Activated effector memory CD4-positive, alpha-beta T cell treated with Interleukin-2 at 50 U/mL for 16 hours (primary cell): ENCODE measurements at places on chromosomes 2 and 18.

GRCh38 chr2:235827585-235827992 is 333.7 kb downstream of the AGAP1 start:
- no peak for DNase-seq

DNA sequence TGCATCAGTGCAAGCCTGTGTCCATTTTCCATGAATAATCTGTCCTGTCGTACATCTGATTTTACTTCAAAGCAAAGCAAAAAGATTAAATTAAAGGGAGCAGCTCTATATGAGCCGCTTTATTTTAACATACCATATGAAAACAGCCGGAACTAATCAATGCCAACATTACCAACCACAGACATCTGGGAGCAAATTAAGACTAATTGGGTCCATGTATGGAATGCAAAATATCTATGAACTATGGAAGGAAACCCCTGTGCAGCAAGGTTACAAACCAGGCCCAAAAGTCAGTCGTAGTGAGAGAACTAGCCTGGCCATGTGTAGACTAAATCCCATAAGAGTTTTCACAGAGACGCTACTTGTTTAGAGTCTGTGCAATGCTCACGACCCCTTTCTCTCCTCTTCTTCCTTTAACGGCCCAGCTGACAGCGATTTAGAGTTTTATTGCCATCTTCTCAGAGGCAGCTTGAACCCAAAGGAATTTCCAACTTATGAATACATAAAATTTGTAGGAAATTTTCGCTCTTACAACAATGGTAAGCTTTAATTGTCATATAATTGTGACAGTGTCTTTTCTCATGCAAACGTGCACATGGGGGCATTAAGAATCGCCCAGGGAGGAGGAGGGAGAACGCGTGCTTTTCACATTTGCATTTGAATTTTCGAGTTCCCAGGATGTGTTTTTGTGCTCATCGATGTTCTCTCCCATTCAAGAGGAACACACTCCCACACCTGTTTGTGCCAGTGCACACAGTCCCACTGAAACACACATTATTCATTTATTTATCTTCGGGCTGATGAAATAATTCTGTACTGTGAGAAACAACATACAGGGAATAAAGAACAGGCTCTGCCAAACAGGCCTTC is 52.9 kb upstream of the RPL31 start:
- DNase-seq, result no peak

GRCh38 chr18:73136134-73136533 is 268.3 kb upstream of the NETO1 start:
- no peak for DNase-seq

DNA sequence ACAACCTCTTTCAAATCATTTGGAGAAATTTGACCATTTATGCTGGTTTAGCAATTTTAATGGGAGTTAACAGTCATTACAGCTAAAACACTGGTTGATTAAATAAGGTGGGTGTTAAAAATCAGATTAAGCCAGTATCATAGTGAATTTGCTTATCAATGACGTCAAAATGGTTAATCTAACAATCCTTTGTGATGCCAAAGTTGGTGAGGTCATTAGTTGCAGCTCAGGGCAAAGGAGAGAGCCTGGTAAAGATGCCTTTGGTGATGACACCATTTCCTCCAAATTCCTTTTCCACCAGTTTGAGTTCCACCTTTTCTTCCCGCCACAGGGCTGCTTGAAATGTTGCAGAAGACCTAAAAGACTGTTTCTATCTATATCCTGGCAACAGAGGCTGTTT is 757.1 kb upstream of the PIK3C3 start:
- no peak for DNase-seq

- DNase-seq, result no peak
Observed at GRCh38 chr2:180124273-180125139, 117.4 kb upstream of the CWC22 start.

DNA sequence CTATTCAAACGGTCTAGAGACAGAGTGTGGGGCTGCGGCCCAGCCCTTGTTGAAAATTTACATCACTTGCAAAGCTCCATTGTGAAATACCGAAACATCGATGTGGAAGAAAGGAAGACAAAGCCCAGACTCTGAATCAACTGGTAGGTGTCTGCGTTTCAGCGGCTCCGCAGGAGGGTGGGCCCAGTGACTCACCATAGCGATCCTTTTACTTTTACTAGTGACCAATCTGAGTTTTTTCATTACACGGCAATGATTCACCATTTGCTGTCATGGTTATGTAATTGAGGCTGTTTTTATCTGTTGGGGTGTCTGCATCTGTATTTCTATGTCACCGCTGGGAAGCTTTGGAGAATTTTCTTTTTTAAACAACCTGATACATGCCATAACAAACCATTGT is 66.6 kb upstream of the ODC1 start:
- DNase-seq, result no peak

- no peak for DNase-seq
Observed at GRCh38 chr2:207072571-207072970, 93.2 kb downstream of the KLF7 start.

DNA sequence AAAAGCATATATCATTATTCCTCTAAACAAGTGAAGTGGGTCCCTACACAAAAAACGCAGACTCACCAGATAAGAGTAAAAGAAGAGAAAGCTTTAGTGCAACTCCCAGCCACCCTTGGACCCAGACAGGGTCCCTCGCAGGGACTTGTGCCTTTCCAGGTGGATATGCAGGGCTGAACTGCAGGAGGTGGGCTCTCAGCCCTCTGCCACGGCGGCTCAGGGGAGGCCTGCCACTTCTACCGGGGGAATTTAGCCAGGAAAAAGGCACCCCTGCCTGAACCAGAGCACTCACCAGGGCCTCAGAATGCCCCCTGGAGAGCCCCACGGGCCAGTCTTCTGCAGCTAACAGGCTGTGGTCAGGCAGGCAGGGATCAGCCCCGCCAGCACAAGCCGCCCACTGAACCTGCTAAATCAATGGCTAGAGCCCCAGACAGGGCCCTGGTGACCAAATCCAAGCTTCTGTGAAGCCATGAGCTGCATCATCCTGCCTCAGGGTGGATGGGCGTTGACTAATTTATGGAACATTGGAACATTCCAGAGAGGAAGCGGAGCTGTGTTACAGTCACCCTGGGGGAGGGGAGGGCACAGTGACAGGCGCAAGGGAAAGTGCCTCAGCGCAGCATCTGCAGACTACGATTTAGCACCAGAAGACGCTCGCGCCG is 209.3 kb downstream of the EIPR1 start:
- no peak for DNase-seq

DNA sequence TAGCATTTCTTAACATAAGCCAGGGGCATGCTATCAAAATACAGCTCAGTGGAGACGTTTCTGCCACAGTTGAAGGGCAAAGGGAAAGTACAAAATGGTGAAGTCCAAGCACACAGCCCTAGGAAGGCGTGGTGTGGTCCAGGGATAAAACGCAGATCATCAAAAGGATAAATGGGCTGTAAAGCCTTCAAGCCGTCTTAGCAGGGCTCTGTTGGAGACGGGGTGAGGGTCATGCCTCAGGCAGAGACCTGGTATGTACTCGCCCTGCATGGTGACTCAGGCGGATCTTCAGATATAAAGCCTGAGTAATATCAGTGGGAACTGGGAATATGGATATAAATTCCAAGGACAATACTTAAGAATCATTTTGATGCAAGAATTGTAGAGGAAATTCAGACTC is 61.2 kb downstream of the NGEF start:
- DNase-seq, result no peak

GRCh38 chr2:192253692-192254091 is 59.0 kb upstream of the TMEFF2 start:
- DNase-seq, result no peak

GRCh38 chr2:91748902-91749301 is 3057.4 kb downstream of the RPIA start:
- DNase-seq, result no peak

- no peak for DNase-seq
Observed at GRCh38 chr2:240930631-240931318, 24.6 kb downstream of the CROCC2 start.

DNA sequence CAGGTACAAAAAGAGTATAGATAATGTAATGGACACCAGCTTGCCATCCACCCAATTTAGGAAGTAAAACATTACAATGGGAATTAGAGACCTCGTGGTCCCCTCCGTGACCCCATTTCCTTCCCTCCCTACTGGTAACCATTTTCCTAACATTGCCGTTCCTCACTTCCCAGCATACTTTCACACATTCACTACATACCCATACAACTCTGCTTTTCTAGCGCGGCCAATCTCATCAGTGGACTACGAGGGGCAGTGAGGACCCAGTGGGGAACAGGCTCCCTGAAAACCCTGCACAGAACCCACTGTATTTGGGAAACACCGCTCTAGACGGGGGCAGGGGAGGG is 1.1 kb downstream of the ENOSF1 start:
- peak; percentile 3 for DNase-seq

DNA sequence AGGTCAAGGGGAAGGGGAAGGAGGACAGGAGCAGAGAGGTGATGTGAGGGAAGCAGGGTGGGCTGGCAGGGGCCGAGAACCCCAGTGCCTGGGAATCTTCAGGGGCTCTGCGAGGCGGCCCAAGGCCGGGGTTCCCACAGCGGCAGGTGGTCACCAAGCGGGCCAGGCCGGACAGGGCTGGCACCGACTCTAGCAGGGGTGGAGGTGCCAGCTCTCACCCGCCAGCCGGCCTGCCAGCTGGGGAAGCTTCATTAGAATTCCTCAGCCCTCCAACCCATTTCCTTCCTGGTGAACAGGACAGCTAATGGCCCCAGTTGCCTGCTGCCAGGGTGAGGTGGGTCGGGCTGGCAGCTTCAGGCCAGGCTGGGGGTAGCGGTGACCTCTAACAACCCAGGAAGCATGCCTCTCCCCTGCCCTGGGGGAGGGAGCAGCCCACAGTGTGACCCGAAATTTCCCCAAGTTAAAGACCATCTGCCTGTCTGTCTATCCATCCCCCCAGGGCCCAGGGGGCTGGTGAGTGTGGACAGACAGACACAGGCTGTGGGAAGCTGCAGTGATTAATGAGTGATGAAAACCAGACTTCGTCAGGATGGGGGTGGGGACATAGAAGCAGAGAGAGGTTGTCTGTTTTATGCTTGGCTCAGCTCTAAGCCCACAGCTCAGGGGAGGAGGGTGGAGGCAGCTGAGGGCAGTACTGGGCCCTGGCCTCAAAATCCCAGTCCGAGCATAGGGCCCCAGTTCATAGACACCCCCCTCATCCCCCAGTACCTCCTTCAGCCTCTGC is 144.1 kb downstream of the ZFP36L2 start:
- no peak for DNase-seq

DNA sequence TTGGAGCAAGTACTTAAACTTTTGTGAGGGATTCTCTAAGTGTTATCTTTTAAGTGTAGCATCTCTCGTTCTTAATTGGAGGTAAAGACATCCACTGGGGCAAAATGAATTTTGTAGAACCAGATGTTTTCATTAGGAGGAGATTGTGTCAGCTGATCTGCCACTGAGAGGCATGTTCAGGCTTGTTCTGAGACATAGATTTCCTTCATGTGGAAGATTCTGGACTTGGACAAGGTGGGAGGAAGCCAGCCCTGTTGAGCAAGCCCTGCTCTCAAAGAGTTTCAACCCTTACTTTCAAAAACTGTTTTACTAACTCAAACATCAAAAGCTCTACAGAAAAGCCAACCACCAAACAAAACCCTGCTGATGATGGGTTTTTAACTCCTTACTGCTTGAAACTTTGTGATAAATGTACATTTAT is 6.5 kb downstream of the MAP4K4 start:
- no peak for DNase-seq

- no peak for DNase-seq
Observed at GRCh38 chr2:67792681-67793091, 270.1 kb downstream of the C1D start.

GRCh38 chr2:216351172-216351925 is 20.9 kb downstream of the MARCHF4 start:
- no peak for DNase-seq

DNA sequence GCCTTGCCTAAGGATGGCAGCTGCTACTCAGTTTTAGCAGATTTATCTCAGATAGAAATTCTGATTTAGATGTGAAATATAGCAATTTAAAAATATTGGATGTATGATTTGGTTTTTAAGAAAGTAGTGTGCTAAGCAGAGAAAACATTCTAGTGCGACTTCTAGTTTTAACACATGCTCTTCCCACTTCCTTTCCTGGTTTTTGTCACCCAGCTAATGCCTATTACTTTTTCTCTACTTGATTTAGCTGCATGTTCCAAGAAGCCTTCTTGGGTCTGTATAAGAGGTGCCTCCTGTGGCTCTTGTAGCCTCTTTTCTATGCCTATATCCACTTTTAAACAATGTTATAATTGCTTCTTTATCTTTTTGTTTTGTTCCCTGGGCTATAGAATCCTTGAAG is 53.0 kb downstream of the GPD2 start:
- no peak for DNase-seq

DNA sequence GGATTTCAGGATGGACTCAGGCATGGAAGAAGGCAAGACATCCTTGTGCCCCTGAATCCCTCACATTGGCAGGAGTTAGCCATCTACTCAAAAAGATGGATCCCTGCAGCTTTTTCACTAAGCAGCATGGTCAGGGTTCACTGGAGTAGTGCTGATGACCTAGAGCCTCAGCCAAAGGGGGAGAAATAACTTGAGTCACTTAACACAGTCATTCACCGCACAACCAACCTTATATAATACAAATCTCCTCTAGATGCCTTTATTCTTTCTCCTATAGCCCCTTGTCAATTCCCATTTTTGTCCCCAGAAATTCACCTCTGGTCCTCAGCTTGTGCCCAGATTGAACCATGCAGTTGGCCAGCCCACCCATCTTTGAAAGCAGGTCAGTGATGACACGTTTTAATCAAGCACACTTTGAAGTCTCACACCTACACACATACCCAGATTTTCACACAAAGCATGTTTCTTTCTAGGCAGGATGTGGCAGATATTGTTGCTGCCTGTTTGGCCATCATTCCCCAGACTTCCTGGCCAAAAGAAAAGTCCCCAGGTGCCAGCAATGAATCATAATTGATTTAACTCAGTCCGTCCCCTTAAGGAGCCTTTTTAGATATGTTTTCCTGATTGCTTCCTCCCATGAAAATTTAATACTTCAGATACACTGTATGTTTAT is 84.2 kb downstream of the LBH start:
- no peak for DNase-seq

DNA sequence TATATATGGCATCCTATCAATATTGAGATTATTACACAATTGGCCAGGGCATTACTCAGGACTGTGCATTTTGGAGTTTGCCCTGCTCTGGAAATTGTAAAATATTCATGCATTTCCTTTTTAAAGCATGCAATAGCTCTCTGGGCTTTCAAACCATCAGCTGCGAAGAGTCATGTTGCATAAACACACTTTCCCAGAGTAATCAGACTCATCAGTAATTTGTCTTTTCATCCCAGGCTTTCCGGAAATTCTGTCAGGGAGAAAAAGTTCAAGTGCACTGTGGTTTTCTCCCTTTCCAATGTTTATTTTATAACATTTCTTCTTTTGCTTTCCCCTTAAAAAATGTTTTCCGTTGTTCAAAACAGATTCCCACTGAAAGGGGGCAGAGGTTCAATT is 38.9 kb upstream of the FHL2 start:
- no peak for DNase-seq

DNA sequence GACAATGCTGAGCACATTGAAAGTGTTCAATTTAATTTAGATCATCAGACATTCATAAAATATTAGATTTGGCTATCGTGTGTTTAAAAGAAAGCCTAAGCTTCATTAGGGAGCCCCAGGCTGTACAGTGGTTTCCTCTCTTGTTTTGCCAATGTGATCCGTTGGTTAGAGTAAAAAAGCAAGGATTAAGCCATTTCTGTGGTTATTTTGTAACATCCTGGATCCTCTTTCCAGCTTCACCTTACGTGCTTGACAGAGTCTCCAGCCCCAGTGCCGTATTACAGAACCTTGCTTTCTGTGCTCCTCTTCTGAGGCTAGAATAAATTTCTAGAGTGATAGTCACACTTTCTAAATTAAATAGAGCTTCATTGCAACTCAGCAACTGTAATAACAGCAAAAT is 289.3 kb upstream of the LINC00305 start:
- DNase-seq, result no peak

GRCh38 chr18:61731178-61731577 is 161.6 kb downstream of the RNF152 start:
- no peak for DNase-seq
